Fibroblast of lung (primary cell): ENCODE measurements at places on chromosomes 16 and 17.
A peak's percentile ranks its signal among the peaks of the same experiment; 100 is the strongest.

DNA sequence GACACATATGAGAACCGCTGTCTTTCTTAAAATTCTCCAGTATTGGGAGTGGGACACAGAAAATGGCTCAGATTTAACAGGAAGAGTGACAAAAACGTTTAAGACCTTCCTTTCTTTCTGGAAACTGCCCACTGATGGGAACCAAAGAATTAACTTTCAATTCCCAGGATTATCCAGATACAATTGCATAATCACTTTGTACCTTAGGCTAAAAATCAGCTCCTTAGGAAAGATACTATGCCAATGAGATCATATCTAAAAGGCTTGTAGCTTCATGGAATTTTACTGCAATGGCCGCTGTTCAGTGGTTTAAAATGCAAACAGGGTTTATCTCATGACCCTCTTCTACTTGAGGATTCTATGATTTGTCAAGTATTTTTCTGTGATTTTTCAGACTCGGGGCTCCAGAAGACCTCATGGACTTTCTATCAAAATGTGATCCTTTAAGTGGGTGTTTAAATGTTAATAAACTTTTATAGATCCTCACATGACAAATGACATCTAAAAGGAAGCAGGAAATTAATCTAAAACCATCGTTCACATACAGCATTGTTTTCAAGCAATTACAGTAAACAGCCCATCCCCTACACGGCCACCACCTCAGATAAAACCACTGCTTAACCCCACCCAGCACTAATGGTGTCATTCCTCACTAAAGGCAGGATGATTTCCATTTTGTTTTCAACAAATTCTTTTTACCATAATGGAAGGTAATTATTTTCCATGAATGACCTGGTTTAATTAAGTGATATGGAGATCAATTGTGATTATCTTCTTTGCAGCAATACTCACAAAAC, 31.6 kb upstream of the ERN1 start:
- DNase-seq: no peak

DNA sequence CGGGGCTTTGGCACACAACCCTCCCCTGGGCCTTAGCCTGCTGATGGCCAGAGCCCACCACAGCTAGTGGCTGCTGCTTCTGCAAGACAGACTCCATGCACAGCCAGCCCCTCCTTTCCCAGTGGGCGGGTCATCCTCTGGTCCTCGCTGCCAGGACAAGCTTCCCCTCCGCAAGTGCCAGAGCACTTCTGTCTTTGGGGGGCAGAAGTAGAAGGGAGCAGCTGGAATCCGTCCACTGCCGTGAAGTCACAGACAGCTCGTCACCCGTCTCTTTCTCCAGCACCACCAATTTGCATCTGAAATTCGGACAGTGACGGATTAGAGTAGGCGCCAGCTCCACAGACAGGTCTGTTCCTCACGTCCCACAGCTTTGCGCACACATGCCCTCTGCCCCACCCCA, 31.3 kb upstream of the NAT9 start:
- DNase-seq: no peak

- DNase-seq: no peak
These were observed 7.6 kb downstream of the TBX2 start for GRCh38 chr17:61406971-61407911.

GRCh38 chr17:47172696-47173565, 16.2 kb downstream of the CDC27 start:
- peak; percentile 20 for DNase-seq
